Hair follicular keratinocyte (primary cell): ENCODE measurements at places on chromosomes 4 and X. TPM values are rescaled to one million over a fixed set of nuclear protein-coding genes. Genes with fewer than 3 reads are reported as not detected.

The LONRF3 gene
- total RNA-seq, result not detected in 2 replicates

The DCLK2 gene
- not detected in 2 replicates for total RNA-seq

The PABPC4L gene
- total RNA-seq, result 0.16 and 0.42 TPM in 2 replicates

The HTATSF1 gene
- total RNA-seq, result 19.7 and 40.5 TPM in 2 replicates

The CT47B1 gene
- not detected in 2 replicates for total RNA-seq

The TSPAN6 gene
- 14.8 and 18.5 TPM in 2 replicates for total RNA-seq
